ENCODE measurements at places on chromosomes 12 and 14.

- no peak for DNase-seq
Observed at GRCh38 chr14:83164591-83164990, 1630.9 kb upstream of the SEL1L start.

DNA sequence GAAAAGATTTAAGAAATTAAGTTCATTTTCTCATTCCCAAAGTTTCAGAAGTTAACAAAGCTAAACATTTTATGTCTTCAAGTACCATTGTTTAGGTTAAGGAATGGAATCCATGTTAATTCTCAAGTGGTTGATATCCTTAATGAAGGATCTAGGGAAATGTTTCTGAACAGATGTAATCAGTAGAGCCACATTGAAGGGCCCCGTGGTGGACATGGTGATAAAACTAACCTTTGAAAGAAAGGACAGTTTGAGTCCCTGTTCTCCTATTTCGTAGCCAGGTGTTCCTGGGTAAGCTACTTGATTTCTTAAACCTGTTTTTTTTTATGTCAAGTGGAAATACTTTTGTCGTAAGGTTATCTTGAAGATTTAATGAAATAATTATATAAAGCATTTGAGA is 4.6 kb downstream of the PPM1A start:
- no peak for DNase-seq

DNA sequence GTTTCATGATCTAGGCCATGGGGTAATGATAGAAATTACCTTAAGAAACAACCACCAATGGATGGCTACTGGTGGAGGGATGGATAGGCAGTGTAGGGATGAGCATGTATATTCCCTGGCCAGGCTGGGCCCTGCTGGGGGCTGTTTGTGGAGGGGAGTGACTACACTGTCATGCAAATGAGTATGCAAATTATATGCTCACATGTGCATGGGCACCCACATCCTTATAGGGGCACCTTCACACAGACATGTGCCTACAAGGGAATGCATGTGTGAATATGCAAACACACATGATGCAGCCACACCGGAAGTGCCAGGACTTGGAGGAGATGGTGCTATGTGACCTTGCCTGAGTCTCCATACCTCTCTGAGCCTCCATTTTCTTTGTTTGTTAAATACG is 39.7 kb upstream of the FAM222A start:
- DNase-seq = no peak

DNA sequence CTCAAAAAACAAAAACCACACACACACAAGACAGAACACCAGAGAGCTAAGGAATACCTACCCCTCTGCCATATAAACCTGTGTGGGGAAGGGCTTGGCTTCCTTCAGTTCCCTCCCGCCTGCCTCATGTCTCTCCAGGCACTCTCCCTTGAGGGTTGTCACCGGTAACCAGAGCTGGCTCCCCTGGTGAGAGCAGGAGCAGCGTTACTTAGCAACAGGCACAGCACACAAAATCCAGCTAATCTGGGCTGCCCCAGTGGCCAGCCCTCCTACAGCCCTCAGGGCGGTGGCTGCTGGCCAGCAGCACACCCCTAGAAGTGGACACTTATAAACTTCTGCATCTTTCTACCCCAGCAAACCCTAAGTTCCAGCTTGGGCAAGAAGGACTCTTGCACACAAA is 21.6 kb upstream of the NR4A1 start:
- no peak for DNase-seq

GRCh38 chr14:65351493-65352194 is 60.9 kb upstream of the FUT8 start:
- no peak for DNase-seq

GRCh38 chr12:85390266-85390665 is 110.2 kb downstream of the ALX1 start:
- DNase-seq = no peak

DNA sequence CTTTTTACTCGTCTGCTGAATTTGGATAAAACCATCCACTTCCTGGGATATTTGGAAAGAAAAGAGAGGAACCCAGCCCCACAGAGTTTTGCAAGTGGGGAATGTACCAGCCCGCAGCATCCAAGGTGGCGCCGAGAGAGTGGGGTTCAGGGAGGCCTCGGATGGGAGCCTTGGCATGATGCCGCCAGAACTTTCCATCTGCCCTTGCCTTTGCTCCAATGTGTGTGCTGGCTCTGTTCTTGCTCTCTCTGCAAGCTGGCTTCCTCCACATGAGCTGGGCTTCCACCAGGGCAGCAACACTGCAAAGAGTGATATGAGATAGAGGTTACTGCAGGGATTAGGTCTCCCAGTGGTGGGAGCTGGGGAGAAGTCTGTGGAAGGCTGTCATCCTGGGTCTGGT is 6.6 kb upstream of the SERPINA12 start:
- DNase-seq = no peak

DNA sequence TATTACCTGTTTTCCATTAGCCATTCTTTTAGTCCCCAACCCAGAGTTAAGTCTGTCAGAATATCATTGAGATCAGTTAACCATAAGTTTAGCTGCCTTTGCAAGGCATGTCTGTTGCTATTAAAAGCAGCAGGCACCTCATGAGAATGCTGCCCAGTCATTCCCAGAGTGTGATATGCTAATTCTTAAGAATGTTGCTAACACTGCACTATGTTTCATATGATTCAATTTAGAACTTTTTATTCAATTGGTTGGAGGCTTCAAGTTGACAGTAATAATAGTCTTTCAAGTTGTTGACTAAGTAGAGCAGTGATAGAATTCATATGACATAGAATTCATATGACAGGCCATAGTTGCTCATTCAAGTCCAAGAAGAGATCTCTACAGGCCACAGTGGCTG is 292.3 kb downstream of the FUT8 start:
- peak; percentile 17 for DNase-seq

- DNase-seq = peak; percentile 54
Observed at GRCh38 chr12:124321040-124321481, 26.2 kb downstream of the RFLNA start.

DNA sequence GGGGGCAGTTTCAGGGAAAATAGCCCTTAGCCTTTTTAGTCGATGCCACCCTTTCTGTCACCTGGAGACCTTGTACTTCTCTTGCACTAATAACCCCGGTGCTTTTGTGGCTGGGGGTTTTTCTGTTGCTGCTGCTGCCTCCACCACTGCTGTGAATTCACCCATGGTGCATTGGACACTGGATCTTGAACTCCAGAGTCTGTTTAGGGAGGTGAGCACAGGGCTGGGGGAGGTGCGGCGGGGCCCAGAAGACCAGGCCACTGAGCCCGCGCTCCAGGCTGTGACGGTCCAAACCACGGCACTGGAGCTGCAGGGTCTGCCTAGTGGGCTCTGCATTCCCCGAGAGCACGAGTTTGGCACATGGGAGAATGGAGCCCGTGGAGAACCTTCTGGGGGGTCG is 100.6 kb downstream of the NINJ2 start:
- DNase-seq = no peak

DNA sequence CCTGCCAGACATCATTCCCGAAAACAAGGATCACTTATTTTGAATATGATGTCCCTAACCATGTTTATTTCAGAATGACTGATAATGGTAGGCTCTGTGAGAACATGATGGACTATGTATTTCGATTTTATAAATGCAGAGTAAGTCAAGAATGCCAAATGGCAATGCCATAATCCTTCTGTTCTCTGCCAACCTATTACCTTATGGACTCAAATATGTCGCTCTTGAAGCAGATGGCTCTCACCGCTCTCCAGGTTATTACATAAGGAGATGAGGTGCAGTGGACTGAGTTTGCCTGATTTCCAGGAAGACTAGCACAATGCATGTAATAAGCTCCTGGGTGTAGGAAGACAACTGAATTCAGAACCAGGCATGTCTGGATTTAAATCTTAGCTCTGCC is 227.2 kb downstream of the BTG1 start:
- no peak for DNase-seq

DNA sequence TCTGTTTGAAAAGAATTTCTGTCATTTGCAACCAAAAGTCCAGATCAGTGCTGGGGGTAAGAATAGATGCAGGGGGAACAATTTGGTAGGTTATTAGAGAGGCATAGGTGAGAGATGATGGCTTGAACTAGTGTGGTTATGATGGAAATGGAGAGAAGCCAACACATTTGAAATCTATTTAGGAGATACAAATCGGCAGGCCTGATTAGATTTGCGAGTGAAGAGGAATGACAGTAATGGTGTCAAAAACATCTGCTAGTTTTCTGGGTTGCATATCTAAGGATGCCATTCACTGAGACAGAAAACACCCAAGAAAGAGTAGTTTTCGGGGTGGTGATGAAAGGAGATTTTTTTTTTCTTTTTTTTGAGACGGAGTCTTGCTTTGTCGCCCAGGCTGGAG is 138.1 kb downstream of the LMNTD1 start:
- DNase-seq = no peak

DNA sequence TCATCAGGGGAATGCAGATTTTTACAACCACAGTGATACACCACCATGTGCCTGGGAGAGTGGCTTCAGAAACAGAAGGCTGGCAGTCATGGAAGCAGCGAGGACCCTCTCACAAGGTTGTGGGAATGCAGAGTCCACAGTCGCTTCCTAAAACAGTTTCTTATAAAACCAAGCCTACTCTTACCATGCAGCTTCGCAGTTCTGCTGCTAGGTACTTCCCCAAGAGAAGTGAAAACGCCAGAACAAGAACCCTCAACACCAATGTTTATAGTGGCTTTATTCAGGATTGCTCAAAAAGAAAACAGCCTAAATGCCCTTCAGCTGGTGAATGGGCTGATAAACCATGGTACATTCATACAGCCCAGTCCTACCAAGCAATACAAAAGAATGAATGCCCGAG is 87.2 kb downstream of the DDX51 start:
- DNase-seq = no peak

- DNase-seq = no peak
Observed at GRCh38 chr14:52272375-52272774, 4.9 kb downstream of the PTGDR start.

GRCh38 chr14:76168531-76168930 is 16.8 kb downstream of the GPATCH2L start:
- no peak for DNase-seq

- DNase-seq = no peak
Observed at GRCh38 chr14:95255013-95255412, 64.7 kb downstream of the CLMN start.

GRCh38 chr14:61238611-61239245 is 42.4 kb downstream of the TMEM30B start:
- DNase-seq = no peak

- DNase-seq = no peak
Observed at GRCh38 chr12:41433460-41433859, 245.3 kb downstream of the PDZRN4 start.

DNA sequence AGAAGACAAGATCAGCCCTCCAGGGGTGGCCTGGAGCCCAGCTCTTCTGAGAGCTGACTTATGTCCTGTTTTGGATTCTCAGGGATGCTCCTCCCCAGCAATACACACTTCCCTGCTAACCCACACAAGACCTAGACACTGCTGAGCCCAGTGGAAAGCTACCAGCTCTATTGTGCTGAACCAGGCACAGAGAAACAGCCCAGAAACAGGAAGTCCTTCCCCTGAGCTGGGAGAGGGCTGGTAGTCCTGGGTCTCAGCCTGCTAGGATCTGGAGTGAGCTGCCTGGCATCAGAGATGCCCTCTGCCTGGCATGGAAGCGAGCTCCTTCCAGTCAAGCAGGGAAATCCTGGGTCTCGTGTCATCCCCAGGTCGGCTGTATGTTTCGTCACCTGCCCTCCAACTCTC is 1.2 kb upstream of the LAG3 start:
- no peak for DNase-seq

DNA sequence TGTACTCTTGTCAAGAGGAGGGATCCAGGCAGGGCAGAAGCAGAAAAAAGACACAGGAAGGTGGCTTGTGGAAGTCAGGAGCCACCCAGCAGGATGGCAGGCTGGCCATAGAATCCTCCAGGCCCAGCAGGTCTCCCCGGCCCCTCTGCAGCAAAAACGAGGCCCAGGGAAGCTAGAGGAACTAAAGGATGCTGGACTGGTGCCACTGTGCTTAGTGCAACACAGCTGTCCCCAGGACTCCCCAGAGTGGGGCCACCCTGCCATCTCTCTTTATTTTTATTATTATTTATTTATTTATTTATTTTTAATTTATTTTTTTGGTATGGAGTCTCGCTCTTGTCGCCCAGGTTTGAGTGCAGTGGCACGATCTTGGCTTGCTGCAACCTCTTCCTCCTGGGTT is 54.1 kb downstream of the PITPNM2 start:
- DNase-seq = no peak

- no peak for DNase-seq
Observed at GRCh38 chr14:41872931-41873685, 266.4 kb downstream of the LRFN5 start.

GRCh38 chr12:43208627-43209026 is 343.4 kb downstream of the ADAMTS20 start:
- DNase-seq = no peak

DNA sequence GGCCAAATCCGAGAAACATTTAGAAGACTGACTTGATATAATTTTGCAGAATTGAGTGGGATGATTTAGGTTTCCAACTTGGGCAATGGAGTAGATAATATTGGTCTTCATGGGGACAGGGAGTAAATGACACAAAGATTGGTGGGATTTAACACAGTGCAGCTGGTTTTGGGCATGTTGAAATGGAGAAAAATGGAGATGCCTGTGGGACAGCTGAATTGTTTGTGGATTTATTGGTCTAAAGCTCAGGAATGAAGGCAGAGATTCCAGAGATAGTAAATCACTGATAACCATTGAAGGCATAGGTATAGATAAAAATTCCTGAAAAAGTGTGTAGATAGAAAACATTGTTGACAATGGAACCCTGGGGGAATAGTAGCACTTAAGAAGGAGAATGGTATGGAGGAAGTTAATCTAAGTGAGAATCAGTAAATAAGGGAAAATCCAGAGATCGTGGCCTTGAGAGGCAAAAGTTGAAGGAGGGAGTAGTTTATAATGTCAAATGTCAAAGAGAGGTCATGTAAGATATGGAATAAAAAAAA is 120.9 kb upstream of the ATP2B1 start:
- no peak for DNase-seq

DNA sequence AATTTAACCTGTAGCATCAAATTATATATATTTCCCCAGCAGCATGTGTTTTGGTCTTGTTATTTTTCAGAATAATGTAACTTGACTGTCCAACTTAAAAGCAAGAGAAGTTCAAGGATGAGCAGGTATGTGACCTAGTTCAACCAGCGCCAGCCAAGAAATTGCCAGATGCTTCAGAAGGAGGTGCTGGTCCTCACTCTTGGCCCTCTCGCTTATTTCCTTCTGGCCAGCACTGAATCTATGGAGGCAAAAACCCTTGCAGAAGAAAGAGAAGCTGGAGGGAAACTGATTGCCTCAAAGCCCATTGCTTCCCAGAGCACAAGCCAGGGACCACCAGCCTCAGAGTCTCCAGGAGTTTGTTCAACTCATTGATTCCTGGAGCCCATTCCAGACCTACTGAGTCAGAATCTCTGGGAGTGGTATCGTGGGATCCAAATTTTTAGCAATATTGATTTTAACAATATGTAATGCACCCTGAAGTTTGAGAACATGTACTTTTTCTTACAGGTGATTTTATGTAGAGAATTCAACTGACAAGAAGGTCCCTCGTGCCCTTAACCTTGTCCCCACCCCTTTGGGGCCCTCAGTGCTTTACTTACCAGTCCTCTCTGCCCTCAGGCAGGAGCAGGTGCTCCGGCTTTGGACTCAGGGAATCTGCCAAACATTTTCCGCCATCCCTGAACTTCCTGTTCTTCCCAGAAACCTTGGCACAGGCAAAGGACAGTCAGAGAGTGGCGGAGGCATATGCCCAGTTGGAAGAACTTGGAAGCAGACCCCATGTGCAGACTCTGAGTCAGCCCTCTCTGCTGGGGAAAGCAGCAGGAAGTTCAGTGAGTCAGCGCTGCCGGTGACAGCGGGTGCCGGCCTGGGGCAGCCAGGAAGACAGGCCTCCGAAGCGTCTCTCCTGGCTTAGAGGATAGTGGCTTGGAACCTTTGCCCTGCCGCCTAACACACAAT is 10.4 kb downstream of the BEST3 start:
- peak; percentile 11 for DNase-seq
